CMK (cell line): ENCODE measurements at places on chromosomes 5 and 9.

DNA sequence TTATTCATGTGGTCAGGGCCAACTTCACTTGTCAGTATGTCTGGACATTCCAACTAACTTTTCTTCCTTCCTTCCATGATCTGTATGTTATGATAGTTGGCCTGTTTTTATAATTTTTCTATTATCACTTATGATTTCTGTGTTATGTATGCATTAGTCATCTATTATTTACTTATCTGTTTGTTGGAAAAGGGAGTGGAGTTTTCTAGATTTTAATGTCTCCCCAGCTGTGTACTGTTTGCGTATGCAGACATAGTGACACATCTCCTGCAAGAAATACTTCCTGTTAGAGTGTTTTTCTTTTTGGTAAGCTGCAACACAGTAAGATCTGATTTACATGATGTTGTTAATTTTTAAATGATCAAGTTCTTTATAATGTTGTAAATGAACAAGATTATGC is 8.7 kb upstream of the INSYN2B start:
- no peak for DNase-seq

DNA sequence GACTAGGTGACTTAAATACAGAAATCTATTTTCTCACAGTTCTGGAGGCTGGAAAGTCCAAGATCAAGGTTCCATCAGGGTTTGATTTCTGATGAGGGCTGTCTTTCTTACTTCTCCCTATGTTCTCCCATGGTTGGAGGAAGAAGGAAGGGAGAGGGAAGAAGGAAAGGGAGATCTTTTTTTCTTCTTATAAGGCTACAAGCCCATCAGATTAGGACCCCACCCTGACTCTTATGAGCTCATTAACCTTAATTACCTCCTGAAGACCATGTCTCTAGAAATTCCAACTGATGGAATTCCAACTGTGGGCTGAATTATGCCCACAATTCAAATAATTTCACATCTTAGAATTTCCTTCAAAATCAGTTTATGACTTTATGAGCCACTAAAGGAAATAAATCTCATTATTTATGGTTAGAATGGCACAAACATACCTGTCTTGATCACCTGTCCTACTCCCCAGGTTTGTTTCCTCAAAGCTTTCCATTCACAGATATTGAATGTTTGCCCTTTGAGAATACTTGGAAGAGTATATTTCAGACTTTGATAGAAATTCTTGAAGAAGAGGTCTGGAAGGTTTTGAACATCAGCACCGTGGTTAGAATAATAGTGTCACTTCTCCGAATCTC is 7.6 kb downstream of the PPWD1 start:
- no peak for DNase-seq

DNA sequence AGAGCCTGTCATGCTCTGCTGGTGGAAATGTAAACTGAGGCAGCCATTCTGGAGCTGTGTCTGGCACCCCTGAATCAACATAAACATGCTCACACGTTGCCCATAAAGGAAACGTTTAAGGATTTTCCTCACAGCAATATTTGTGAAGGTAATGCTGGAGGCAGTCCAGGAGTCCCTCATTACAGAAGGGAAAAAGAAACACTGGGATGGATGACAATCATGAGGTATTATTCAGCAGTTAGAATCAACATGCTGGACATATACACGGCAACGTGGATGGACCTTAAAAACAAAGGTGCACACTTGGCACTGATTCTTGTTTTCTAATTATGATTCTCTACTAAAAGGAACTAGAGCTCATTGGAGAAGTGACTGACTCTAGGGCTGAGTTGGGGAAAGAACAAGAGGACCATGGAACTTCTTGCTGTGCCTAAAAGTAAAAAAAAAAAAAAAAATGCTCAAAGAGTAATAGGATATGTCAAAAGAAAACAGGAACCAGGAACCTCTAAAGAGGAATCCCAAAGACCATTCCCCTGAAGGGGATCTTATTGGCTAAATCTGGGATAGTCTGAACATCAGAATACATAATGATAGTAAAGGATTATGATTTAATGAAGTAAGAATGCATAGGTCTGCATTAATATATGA is 18.6 kb downstream of the B4GALT1 start:
- no peak for DNase-seq

GRCh38 chr5:110880413-110880812 is 141.6 kb downstream of the SLC25A46 start:
- no peak for DNase-seq

GRCh38 chr5:57324181-57324580 is 150.3 kb downstream of the GPBP1 start:
- no peak for DNase-seq

DNA sequence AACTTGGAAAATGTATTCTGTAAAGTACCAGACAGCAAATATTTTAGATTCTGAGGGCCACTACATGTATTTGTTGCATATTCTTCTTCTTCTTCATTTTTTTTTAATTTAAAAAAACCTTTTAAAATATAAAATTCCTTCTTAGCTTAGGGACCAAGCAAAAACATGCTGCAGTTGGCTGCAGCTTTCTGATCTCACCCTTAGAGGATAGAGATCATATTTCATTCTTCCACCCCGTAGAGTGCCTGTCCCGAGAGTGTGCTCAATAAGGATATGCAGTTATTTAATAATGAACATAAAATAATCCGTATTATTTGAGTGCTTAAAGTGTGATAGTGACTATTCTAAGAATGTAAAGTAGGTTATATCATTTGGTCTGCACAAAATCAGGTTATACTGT is 204.2 kb upstream of the CD180 start:
- DNase-seq = no peak

DNA sequence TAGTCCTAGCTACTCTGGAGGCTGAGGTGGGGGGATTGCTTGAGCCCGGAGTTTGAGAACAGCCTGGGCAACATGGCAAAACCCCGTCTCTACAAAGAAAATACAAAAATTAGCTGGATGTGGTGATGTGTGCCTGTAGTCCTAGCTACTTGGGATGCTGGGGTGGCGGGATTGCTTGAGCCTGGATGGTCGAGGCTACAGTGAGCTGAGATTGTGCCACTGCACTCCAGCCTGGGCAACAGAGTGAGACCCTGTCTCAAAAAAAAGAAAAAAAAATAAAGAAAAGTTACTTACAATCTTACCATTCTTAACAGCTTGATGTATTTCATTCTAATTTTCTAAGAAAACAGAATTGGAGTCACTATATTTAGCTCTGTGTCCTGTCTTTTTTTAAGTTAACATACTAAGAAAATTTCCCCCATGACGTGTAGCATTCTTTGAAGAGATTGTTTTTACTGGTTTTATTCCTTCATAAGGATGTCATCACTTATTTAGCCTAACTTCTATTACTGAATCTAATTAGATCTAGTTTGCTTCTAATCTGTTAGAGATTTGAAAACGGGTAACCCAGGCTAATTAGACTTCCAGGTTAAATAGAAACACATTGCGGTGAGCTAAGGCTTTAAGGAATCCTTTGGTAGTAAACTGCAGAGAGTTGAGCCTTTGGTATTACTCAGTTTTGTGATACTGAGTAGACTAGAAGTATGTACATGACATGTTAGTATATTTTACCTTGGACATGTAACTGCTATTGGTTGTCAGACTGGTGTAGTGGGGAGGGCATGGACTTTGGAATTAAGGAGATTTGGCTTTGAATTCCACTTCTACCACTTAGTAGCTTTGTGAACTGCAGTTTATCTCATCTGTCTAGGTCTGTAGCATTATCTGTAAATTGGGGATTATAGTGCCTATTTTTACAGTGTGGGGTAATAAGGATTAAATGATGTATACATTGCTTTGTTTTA is 24.0 kb downstream of the HSPA4 start:
- no peak for DNase-seq

GRCh38 chr5:108818613-108819272 is 71.0 kb downstream of the FER start:
- no peak for DNase-seq

- peak; percentile 8 for DNase-seq
Observed at GRCh38 chr5:109956884-109957283, 267.2 kb downstream of the MAN2A1 start.

DNA sequence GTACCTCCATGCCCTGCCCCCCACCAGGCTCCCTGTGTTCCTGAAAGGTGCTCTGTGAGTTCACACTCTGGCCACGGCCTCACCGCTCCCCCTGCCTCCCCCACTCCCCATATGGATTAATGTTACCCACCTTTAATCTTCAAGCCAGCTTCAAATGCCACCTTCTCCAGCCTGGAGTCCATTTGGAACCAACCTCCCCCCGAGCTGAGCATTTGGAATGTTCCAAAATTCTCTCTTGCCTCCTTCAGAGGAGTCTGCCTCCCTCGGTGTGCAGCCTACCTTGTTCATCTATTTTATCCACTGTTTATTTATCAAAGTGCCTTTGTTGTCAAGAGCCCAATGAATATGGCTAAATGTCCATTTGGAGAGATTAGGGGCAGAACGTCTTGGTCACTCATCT is 4.3 kb downstream of the GOLGA2 start:
- no peak for DNase-seq

GRCh38 chr9:120857481-120857880 is 14.8 kb upstream of the PSMD5 start:
- no peak for DNase-seq

DNA sequence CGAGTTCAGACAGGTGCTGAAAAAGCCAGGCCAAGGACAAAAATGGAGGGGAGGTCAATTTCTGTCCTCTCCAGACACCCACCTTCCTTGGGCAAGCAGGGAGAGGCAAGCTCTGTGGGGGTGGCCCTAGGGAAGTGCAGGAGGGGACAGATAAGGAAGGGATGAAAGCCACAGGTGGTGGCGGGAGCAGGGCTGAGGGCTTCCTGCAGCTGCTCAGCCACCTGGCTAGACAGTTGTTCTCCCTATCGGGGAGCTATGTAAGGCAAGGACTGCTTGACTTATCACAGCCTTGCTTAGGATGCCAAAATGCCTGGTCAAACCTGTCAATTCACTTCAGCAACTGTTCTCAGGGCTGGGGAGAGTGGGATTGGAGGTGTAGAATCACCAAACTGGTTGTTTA is 266.1 kb downstream of the ZSWIM6 start:
- no peak for DNase-seq

- no peak for DNase-seq
Observed at GRCh38 chr9:129748249-129748648, 4.6 kb downstream of the PTGES start.

- no peak for DNase-seq
Observed at GRCh38 chr9:101626295-101626694, 31.5 kb upstream of the PPP3R2 start.

DNA sequence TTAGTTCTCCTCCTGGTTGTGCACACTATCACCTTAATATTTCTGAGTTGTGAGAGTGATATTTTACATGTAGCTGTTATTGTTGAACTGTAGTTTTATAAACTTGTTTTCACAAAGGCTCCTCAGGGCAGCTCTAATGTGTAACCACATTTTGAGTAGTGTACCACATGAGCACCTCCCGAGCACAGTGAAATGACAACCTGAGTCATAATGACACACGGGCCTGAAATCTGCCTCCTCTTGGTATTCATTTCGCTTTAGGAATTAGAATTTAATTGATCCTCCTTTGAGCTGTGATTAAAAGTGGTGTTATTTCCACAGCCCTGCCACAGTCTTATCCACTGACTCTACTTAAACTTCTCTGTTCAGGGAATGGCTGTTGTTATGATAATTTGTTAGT is 7.9 kb downstream of the MTRR start:
- no peak for DNase-seq

GRCh38 chr5:24714746-24715145 is 70.0 kb upstream of the CDH10 start:
- no peak for DNase-seq

DNA sequence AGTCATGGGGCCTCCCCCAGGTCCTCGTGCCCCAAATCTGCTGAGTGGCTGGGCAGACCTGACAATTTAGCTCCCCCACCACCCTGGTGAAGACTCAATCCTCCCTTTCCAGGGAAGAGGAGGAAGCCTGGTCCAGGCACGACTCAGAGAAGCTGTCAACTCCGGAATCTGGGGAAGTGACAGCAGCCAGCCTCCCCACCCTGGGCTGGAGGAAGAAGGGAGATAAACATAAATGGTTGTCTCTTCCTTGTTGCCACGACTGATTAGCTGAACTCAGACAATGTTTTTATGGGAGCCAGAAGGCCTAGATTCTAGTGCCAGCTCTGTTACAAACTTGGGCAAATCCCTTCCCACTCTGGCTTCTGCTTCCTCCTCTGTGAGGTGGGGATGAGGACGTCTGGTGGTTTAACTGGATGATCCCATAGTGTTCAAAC is 15.4 kb downstream of the CCDC69 start:
- no peak for DNase-seq
